ENCODE measurements at places on chromosomes 6 and 20. TPM values are rescaled to one million over a fixed set of nuclear protein-coding genes. Genes with fewer than 3 reads are reported as not detected.

GRCh38 chr20:57748601-57749130 lies 38.9 kb upstream of the PMEPA1 start:
- no peak for DNase-seq

GRCh38 chr20:60126975-60127374 lies 168.8 kb downstream of the CDH26 start:
- DNase-seq = no peak

DNA sequence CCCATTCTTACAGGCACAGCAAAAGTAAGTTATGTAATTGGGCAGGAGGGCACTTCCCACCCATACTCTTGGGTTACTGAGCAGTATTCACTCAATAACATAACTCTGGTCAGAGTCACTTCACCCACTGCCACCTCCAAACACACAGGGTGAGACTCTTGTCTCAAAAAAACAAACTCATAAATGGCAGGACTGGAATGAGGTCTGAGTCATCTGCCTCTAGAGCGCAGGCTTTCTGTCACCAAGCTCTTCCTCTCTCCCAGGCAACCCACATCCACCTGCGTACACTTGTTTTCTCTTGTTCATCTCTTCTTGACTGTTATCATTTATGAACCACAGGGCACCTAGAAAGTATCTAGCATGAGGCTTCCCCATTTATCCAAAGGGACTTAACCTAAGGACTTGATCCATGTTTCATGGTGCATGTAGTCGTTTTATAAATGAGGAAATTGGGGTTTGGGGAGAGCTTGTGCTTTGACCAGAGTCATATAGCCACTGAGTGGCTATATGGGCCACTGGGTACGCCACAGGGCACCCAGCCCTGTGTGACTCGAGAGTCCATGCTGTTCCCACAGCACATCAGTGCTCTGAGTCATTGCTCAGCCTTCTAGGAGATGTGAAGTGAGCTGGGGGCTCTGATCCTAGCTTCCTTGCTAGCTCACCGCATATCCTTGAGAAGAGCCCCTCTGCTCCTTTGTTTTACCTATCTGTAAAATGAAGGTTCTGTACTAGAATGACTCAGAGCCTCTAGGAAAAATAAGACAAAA lies 22.4 kb downstream of the C20orf173 start:
- no peak for DNase-seq

GRCh38 chr6:10567256-10568026 lies 46.3 kb downstream of the GCNT2 start:
- DNase-seq = no peak

LAMP5 gene
- 7.2 TPM for polyA plus RNA-seq

KIF6 gene
- polyA plus RNA-seq = 4.4 TPM

GRCh38 chr6:52958546-52959255 lies 36.4 kb downstream of the GSTA4 start:
- no peak for DNase-seq

GRCh38 chr20:63706852-63707557 lies 771 bp downstream of the ARFRP1 start:
- no peak for DNase-seq

ZNF391 gene
- polyA plus RNA-seq = 10.2 TPM

GRCh38 chr6:141483598-141484061 lies 649.1 kb upstream of the GJE1 start:
- DNase-seq = no peak

DNA sequence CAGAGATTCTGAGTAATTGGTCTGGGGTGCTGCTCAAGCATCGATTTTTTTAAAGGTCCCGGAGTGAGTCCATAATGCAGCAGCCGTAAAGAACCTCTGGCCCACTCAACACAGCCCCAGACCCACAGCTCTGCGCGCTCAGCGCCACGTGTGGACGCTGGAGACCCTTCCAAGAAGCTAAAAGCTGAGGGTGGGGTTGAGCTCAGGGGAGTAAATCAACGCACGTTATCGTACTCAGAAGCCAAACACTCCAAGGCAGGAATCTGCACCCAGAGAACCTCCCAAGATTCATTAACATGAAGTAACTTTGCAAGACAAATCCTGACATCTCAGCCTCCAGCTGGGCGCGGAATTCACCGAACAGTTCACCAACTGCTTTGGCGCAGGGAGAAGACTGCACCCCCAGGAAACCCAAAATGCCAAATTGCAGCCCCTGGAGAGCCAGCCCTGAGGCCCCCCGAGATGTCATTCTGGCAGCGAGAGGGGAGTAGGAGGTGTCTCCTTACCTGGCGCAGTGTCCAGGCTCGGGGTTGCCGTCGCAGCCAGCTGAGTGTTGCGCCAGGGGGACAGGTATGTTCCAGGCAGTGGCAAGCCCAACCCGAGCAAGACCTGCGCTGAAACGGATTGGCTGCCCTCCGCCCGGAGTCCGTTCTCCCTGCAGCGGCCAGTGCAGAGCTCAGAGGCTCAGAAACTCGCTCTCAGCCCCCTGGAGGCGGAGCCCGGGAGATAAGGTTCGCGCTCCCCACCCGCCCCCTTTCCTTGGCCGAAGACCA lies at the start of gene COL21A1:
COL21A1 (minus strand) TSS at position 700 of the 773 bp plus-strand sequence. CDS start 64,962 bp downstream, outside the sequence.
- DNase-seq = no peak

DNA sequence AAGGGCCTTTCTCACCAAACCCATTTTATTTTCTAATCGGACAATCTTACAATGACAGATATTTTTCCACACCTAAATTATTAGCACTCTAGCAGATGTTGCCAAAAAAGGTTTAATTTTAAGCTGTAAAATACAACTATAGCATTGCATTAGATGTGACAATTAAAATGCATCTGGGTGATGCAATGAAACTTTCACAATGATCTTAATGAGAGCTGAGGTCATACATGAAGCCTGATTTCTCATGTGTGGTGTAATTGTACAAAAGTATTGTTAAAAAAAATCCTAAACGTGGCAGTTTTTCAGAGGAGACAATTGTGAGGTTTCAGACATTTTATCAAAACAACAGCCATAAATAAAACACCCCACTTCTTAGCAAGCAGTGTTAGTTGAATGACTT lies 606.0 kb downstream of the HDGFL1 start:
- DNase-seq = no peak

GRCh38 chr6:161985876-161986423 lies 712.1 kb upstream of the AGPAT4 start:
- DNase-seq = no peak

DNA sequence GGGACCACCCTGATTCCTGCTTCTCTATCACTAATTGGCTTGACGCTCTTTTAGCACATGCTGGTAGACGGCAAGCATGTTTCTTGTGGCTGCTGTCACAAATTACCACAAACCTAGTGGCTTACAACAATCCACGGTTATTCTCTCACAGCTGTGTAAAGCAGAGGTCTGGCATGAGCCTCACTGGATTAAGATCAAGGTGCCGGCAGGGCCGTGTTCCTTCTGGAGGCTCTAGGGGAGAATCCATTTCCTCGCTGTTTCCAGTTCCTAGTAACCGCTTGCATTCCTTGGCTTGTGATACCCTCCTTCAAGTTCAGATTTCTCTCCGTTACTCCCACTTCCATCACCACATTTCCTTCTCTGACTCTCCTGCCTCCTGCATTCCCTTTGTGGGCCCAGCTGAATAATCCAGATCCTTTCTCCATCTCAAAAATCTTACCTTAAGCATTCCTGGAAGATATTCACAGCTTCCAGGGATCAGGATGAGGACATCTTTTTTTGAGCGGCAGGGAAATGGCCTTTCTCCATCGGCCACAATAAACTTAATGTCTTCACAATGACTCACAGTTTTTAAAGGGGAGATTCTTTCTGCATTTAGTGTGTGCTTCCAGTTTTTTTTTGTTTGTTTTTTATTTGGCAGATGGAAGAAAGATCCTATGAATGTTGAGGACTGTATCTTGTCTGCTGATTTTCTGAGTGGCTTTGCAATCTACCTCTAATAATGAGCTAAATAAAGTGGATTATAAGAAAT lies 39.9 kb downstream of the BMP6 start:
- no peak for DNase-seq
